ENCODE measurements at places on chromosomes 7 and 10. TPM values are rescaled to one million over a fixed set of nuclear protein-coding genes. Genes with fewer than 3 reads are reported as not detected.

ANKRD61 gene
- 0.45 TPM for total RNA-seq

HTR5A gene
- not detected for total RNA-seq

HBP1 gene
- total RNA-seq, result 74.9 TPM

NPSR1 gene
- total RNA-seq, result not detected

All from psoas muscle (tissue), 8 donors.